ENCODE measurements at places on chromosomes 6 and 20. TPM values are rescaled to one million over a fixed set of nuclear protein-coding genes. Genes with fewer than 3 reads are reported as not detected.

Gene METTL24
- 0.67 TPM for total RNA-seq

Gene WFDC12
- not detected for total RNA-seq

Gene SOX18
- total RNA-seq, result 12.1 TPM

- no peak for DNase-seq
These were observed 105.0 kb upstream of the EDN1 start for GRCh38 chr6:12185081-12185673.

GRCh38 chr20:62068997-62069396 is 3.3 kb upstream of the TAF4 start:
- DNase-seq, result peak; percentile 31

GRCh38 chr6:15044948-15045347 is 200.9 kb upstream of the JARID2 start:
- no peak for DNase-seq

DNA sequence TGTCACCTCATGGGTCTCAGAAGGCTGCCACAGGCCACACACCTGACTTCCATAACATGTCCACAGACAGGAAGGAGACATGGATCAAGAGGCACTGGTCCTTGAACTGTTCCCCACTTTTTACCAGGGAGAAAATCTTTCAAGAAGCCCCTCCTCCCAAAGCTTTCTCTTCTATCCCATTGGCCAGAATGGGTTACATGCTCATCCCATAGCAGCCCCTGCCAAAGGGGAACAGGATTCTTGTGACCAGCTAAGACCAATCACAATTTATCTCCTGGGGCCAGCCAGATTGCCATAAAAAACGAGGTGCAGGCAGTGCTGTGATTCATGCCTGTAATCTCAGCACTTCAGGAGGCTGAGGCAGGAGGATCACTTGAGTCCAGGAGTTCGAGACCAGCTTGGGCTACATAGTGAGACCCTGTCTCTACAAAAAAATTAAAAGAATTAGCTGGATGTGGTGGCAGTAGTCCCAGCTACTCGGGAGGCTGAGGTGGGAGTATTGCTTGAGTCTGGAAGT is 59.4 kb downstream of the TMEM242 start:
- DNase-seq, result peak; percentile 29

DNA sequence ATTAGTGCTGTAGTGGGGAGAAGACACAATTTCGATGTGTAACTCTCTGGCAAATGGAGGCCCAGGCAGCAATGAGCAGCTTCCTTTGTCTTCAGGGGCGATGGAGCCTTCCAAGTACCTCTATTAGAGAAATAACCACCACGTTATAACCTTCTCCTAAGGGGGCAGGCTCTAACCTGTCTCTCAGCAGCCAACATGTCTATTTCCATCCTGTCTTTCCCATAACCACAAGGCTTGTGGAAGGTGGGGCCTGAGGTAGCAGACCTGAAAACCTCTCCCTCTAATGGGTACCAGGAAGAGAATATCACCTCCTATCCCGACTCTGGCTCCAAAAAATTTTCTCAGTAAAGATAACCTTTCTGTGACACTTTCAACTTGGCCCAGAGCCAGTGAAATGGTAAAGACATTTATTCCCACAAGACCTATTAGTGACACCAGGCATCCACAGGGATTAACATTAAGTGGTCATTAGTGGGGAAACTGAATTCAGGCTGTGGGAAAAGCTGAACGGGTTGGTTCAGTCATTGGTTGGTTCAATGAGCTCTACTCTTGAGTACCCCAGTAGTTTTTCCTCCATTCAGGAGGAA is 4.0 kb downstream of the PEX6 start:
- DNase-seq, result no peak

- no peak for DNase-seq
These were observed 8.7 kb downstream of the JAG1 start for GRCh38 chr20:10665027-10665561.

DNA sequence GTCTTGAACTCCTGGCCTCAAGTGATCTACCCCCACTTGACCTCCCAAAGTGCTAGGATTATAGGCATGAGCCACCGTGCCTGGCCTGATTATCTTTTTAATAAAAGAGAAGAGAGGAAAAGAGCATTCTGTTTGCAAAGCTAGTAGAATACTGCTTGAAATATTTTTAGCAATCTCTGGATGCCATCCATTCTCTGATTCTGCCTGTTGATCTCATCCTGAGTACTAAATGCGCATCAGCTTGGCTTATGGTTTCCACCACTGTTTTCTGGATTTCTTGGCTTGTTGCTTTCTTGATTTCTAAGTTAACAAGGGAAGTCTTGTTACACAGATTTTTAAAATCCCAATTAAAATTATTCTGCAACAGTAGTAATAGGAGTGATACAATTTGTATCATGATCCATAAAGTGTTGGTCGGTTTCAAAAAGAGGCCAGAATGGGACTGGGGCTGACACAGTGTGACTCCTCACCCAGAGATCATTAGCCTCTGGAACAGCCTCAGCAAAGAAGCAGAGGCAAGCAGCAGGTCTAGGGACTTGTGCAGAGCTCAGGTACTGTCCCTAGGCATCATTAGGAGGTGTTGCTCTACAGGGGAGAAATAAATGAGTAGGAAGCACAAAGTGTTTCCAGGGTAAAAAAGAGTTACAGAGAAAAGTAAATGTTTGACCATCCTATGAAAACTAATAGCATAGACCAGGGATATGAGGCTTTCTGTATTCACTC is 17.8 kb upstream of the SLC16A10 start:
- no peak for DNase-seq

DNA sequence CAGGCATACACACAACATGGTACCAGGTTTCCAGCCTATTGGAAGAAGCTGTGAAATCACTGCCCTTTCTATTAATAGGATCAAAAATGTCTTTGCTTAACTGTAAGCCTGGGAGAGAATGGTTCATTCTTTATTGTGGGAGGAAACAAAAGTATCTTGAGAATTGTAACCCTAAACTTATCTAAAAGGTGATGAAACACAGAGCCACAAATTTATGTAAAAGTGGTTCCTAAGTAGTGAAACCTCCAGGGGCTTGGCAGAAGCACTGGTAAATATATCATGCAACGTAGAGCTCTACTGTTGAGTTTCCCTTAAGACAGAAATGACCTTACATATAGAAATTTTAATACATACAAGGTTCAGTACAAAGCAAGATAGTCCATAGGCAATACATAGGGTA is 17.2 kb upstream of the NOX3 start:
- no peak for DNase-seq

- peak; percentile 84 for DNase-seq
These were observed 1378.6 kb upstream of the DEFB115 start for GRCh38 chr20:29878777-29879442.

DNA sequence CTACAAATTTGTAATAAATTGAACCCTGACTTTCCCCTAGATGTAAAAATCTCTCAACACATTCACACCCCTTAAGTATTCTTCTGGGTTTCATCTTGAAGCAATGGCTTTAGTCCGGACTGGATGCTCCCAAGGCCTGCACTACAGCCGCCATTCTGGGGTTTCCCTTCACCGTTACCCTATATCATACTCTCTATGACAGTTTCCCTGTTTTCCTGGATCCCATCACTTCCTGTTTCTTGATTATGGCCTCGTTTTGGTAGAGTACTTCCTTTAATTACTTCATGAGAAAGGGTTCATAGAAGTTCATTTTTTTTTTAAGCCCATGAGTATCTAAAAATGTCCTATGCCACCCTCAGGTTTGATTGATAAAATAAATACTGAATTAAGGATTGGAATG is 11.7 kb downstream of the FIG4 start:
- peak; percentile 43 for DNase-seq

DNA sequence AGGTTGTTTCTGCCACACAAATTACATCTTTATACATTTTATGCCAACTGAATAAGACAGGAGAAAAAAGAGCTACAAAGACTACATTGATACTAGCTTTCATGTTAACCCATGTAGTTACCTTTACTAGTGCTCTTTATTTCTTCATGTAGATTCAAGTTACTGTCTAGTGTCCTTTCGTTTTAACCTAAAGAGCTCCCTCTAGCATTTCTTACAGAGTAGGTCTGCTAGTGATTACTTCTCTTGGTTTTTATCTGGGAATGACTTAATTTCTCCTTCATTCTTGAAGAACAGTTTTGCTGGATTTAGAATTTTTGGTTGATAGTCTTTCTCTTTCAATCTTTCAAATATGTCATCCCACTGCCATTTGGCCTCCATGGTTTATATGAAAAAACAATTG is 21.2 kb upstream of the NOP56 start:
- DNase-seq, result no peak

GRCh38 chr20:5608104-5608441 is 142.1 kb upstream of the SHLD1 start:
- no peak for DNase-seq

GRCh38 chr20:47241345-47241781 is 115.1 kb downstream of the ZMYND8 start:
- no peak for DNase-seq

Data from spleen (tissue), 13 donors.